ENCODE measurements at places on chromosomes 16 and 17.

- no peak for ATAC-seq
Observed at GRCh38 chr16:89600427-89600826, 13.0 kb upstream of the DPEP1 start.

- no peak for ATAC-seq
Observed at GRCh38 chr17:76497979-76498875, 3.0 kb downstream of the RHBDF2 start.

DNA sequence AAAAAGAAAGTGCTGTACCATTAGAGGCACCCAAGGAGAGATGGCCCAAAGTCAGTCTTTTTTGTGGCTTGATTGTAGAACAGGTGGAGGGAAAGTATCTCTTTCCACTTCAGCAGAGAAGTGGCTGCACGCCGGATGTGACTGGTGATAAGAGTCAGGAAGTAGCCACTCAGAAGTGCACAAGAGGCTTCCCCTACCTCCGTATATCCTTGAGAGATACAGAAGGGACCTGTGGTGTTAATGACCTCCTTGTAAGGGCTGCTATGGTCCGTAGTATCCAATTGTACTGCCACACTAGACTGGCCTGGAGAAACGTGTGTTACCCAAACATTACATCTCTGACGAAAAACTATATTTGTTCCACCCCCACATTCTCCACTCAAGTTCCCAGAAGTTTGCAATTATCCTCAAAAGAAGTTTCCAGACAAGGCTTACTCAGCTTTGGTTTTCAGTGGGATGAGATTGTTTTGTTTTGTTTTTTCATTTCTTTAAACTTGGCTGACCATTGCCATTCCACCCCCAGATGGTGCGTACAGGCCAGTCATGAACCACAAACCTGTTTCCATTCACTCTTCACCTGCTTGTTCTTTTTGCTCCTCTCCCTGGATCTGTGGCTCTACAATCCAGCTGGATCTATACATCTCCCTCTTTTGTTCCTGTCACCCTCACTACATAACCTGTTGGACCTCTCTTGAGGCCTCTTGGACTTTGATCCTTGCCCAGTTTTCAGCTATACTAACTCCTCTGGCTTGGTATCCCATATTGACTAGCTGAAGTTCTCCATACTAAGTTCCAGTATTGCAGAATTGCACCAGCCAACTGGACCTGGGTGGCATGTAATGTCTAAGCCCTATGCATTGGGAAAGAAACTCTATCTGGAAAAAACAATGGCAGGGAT lies 20.7 kb upstream of the MED13 start:
- ATAC-seq: peak; percentile 24

DNA sequence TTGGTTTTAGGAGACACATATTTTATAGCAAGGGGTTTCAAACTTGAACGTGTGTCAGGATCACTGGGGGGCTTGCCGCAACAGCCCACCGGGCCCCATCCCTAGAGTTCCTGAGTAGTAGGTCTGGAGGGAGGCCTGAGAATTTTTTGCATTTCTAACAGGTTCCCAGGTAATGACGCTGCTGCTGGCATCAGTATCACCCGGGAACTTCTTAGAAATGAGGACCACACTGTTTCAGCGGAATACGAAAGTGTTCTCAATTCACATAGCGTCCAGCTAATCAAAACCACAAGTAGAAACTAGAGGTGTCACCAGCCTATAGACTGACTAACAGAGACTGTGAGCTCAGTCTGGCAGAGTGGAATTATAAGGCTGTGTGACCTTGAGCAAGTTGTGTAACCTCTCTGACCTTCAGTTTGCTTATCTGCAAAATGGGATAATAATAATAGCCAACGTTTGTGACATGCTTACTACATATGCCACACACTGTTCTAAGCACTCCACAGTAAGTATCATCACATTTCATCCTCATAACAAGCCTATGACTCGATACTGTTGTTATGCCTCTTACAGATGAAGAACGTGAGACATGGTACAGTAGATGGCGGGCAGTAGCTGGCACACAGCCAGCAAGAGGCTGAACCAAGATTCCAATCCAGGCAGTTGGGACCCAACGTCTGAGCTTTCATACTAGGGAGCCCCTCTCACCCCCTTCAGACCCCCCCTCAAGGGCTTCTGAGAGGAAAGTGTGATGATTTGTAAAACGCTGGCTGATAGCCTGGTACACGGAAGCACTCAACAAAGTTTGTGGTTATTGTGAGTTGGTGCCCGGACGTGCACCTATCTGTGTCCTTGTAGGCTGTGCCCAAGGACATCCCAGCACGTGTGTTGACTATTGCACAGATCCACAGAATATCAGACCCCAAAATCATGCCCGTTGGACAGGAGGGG lies 4.6 kb upstream of the ICAM2 start:
- ATAC-seq: peak; percentile 64

DNA sequence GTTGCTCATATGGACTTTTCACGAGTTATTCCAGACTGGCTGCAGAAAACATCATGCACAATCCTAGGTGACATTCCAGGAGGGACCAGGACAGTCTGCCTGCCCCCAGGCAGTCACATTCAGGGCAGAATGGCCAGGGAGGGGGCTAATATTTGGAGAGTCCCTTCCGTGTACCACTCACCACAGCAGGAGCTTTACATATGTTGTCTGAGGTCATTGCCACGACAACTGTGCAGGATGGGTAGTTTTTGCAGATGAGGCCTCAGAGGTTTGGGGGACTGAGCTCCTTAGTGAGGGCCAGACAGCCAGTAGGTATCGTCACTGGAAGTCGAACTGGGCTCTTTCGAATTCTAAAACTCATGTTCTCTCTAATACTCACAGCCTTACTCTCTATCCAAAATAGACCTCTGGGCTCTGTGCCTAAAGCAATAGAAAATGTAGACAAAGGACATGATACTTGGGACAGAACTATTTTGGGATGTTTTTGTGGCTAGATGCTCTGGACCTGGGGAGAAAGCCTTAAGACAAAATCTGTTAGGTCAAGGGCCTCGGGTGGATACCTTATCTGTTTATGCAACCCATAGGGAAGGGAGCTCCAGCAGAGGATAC lies 338.5 kb downstream of the MAF start:
- no peak for ATAC-seq

DNA sequence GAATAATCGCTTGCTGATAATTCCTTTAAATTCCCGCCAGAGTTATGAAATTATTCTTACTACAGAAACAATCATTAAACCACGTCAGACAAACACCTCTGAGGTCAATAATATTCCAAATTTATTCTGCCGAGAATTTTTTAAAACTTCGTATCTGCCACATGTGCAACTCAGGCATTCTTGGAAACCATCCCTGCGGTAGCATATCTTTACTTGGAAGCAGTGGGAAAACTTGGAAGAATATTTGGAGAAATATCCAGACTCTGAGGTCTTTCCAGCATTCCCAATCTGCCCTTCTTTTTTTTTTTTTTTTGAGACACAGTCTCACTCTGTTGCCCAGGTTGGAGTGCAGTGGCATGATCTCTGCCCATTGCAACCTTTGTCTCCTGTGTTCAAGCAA lies 2.0 kb upstream of the CCL11 start:
- ATAC-seq: no peak

DNA sequence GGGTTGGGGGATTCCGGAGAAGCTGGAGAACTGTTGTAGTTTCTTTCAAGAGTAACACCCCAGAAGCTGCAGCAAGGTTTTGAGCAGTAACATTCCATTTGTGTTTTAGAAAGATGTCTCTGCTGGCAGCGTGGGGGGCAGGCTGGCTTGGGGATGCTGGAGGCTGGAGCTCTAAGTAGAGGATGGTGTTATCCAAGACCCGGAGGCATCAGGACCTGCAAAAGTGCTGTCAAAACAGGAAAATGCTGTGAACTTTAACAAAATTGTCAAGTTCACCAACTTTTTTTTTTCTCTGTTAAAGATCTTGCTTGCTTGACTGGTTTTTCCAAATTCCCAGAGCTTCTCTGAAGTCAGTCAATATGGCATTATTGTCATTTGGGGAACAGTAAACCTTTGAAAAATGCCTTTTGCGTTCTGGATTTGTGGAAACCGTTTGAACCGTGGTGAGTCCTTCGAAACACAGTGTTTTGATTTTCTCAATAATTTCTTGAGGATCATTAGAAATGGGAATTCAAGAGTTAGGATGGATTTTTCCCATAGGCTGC lies 189.6 kb upstream of the NLRP1 start:
- no peak for ATAC-seq

DNA sequence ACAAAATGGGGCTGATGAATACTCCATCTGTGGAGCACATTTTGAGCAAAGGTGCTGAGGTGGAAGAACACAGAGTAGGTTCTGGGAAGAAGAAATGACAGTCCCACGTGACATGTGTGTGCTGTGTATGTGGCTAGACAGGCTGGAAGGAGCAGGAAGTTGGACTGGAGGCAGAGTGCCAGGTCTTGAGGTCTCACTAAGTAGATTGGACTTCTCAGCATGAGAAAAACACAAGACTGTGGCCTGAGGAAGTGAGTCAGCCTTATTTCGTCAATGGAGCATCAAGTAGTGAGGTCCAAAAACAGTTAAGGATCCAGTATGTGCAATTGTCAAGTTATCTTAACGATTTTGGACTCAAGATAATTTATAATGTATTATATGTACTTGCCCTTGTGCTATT lies 736.5 kb downstream of the KCNJ2 start:
- no peak for ATAC-seq

DNA sequence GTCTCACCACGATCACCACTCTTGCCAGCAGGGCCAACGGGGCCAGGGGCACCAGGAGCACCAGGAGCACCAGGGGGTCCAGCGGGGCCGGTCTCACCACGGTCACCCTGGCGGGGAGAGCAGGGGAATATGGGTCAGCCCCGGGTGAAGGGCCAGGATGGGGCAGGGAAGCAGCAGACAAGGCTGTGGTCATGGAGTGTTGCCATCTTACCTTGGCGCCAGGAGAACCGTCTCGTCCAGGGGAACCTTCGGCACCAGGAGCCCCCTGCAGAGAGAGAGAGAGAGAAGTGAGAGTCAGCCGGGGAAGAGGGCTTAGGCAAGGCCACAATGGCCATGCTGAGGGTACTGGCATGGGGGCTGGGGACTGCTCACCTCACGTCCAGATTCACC lies 12.9 kb downstream of the COL1A1 start:
- no peak for ATAC-seq

GRCh38 chr16:14608111-14608566 lies 21.9 kb downstream of the PARN start:
- no peak for ATAC-seq

GRCh38 chr17:81189016-81189415 lies 23.0 kb upstream of the AATK start:
- ATAC-seq: no peak

DNA sequence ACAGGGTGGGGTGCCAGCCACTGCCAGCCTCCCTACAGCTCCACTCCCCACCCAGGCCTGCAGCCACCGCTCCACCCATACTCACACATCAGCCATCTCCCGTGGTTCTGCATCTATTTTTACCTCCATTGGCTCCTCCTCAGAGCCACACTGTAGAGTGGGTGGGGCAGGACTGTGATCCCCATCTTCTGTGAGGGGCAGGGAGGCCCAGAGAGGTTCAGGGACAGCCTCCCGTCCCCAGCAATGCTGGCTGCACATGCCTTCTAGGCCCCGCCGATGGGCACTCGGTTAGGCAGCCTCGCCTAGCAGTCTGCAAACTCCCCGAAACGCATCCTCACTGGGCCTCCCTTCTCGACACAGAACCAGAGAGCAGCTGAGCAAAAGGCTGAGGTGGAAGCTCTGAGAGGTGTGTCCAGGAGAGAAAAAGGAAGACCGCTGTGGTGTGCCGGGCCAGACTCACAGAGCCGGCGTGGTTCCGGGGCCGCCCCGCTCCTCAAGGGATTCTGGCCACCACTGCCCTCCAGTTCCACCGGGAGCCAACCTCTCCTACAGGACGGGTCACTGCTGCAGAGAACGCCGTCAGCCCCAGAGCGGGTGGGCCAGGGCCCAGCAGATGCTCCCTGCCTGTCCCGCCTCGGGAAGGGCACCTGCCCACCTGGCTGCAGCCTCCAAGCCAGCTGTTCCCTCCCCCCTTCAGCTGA lies 71.9 kb downstream of the ABR start:
- ATAC-seq: no peak

- no peak for ATAC-seq
Observed at GRCh38 chr17:29066047-29066446, 23.1 kb downstream of the PIPOX start.

DNA sequence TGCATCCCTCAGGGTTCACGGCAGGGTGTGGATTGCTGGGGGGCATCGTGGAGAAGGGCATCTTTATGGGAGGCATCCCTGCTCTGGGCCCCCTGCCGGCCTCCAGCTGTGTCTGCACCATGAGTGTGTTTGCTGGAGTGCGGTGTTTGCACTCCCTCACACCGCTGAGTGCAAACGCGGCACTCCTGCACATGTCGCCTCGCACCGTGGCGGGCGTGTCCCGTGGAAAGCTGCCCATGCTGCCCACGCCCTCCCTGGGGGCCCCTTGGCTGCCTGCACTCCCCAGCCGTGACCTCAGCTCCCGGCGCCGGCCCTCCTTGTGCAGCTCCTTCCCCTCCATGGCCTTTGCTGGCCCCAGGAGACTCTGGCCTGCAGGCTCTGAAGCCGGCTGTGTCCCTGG lies 74.6 kb upstream of the ZNF750 start:
- no peak for ATAC-seq

DNA sequence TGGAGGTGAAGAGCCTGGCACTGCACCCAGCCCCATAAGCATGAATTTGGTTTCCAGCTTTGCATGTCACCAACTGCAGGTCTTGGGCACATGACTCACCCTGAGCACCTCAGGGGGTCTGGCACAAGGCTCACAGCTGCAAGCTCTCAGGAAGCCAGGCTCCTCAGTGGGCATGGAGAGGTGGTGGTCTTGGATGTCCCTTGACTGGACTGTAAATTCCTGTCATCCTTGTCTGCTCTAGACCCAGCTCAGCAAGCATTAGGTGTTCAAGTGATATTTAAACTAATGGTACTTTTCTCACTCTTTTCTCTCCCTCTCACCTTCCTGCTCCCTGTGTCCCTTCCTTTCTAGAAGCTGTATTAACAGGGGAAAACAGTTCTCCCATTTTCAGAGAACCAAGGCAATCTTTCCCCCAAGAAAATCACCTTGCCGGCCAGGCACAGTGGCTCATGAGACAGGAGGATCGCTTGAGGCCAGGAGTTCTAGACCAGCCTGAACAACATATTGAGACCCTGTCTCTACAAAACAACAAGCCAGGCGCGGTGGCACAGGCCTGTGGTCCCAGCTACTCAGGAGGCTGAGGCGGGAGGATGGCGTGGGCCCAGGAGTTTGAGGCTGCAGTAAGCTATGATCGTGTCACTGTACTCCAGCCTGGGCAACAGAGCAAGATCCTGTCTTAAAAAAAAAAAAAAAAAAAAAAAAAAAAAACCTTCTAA lies 5.1 kb upstream of the KIFC3 start:
- no peak for ATAC-seq

GRCh38 chr17:34118564-34118963 lies 136.5 kb upstream of the CCL2 start:
- no peak for ATAC-seq

Data from activated CD4-positive, CD25-positive, alpha-beta regulatory T cell treated with anti-CD3 and anti-CD28 coated beads, Interleukin-2, amount 50 U/mL, for 24 hours (primary cell).